ENCODE measurements at places on chromosomes 7 and 10.

- no peak for DNase-seq
Observed at GRCh38 chr7:1458683-1459511, at the start of gene MICALL2. Gene MICALL2 (minus strand): TSS chr7:1459470. CDS start chr7:1459326, 144 bp downstream.

- no peak for DNase-seq
Observed at GRCh38 chr10:20993830-20994527, 96.9 kb upstream of the NEBL start.

GRCh38 chr7:151896486-151896885 is 19.6 kb upstream of the PRKAG2 start:
- DNase-seq, result no peak

- no peak for DNase-seq
Observed at GRCh38 chr7:3103614-3104398, 60.1 kb upstream of the CARD11 start.

- DNase-seq, result no peak
Observed at GRCh38 chr10:124647421-124648130, 96.6 kb downstream of the FAM53B start.

DNA sequence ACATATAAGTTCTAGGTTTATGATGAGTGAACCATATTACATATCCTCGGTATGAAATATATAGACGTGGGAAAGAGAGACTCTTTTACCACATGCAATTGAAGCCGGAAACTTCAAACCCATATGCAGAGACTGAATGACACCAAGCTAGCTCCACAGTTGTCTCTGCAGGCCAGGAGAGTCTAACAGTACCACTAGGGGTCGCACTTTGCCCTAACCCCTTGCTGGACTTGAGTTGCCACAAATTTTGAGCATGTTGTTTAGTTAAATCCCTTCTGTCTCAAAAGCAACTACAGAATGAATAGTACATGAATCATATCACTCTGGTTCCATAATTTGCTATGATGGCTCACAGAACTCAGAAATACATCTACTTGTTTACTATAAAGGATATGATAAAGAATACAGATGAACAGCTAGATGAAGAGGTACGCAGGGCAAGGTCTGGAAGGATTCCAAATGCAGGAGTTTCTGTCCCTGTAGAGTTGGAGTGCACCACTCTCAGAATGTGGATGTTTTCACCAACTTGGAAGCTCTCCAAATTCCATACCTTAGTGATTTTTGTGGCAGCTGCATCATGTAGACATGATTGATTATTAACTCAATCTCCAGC is 112.4 kb upstream of the YAE1 start:
- DNase-seq, result no peak

DNA sequence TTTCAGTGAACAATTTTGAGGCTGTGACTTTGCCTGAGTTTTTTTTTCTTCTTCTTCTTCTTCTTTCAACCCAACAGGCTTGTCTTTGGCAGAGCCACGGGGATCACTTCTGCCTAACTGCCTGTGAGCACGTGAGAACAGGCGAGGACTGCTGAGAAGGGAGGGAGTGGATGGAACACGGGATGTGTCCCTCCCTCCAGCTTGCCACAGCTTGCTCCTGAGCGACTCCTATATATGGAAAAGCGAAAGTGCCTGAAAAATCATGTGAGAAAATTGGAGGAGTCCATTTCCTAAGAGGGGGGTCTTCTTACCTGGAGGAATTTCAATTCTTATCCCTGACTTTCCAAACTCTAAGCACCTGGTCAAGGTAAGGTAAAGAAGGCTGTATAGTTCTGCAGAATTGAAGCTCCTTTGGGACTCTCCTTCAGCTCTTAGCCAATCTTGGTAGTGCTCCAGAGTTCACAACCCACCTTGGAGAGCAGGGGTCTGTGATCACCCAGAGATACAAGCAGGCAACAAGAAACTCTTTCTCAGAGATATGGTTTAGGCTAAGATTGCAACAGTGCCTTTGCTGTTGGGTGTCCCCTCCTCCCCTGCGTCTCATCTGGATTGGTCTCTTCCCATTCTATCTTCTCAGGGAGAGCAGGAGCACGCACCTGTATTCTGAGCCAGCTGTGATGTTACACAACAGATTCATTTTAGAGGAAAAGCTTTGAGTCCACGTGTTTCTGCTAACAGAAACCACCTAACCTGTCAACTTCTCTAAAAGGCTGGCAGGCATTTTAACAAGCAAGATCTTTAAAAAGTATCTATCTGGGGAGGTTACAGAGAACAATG is at the start of gene MAT1A:
TSS of gene MAT1A (minus strand) at position 208 of the 837 bp plus-strand sequence. CDS start 235 bp downstream, outside the sequence.
- no peak for DNase-seq

DNA sequence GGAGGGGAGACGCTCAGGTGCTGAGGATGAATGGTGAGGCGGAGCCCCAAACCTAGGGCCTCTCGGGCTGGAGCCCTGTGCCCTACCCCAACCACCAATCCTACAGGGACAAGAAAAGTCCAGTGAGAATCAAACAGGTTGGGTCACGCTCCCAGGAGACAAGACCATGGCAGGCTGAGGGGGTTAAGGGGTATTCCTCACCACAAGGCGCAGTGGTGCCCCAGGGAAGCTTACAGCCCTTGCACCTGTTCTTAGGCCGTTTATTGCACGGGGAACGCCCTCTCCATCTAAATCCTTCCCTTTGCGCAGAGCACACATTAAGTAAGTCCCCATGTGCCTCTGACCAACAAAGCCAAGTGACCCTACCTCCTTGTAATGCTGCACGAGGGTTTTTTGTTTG is 3.5 kb downstream of the FZD9 start:
- no peak for DNase-seq

DNA sequence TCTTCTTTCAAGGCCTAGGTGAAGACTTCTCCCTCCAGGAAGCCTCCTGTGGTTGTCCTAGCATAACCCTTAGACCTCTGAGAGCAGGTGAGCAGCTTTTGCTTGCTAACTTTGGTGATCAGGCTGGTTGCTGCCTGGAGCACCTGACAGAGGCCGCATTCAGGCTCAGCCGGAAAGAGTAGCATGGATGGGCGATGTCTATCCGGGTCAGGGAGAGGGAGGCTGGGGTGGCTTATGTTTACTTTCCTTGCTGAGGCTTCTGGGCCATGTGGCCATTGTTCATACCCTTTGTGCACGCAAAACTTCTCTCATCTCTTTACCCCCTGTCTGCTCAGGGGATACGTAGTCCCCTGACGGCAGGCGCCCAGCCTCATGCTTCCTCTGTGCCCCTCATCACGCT is 27.4 kb upstream of the PCBD1 start:
- no peak for DNase-seq

- DNase-seq, result no peak
Observed at GRCh38 chr10:113438652-113439051, 114.2 kb upstream of the HABP2 start.

DNA sequence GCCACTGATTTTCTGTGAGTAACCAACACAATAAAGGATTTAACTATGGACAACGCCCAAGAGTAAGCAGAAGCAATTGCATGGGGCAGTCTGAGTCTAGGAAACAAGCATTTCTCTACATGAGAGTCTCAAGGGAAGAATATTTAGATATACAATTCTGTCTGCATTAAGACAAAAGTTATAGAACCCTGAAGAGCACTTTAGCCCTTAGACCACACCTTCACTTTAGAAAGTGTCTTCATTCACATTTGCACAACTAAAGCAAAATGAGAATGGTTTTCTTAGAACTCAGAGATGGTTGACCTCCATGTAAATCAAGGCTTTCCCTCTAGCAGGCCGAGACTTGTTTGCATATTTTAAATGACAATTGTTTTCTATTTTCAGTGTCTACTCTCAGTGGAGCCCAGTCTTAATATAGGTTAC is 25.5 kb upstream of the TRIM24 start:
- no peak for DNase-seq

- DNase-seq, result no peak
Observed at GRCh38 chr7:22121702-22122474, 176.2 kb upstream of the CDCA7L start.

DNA sequence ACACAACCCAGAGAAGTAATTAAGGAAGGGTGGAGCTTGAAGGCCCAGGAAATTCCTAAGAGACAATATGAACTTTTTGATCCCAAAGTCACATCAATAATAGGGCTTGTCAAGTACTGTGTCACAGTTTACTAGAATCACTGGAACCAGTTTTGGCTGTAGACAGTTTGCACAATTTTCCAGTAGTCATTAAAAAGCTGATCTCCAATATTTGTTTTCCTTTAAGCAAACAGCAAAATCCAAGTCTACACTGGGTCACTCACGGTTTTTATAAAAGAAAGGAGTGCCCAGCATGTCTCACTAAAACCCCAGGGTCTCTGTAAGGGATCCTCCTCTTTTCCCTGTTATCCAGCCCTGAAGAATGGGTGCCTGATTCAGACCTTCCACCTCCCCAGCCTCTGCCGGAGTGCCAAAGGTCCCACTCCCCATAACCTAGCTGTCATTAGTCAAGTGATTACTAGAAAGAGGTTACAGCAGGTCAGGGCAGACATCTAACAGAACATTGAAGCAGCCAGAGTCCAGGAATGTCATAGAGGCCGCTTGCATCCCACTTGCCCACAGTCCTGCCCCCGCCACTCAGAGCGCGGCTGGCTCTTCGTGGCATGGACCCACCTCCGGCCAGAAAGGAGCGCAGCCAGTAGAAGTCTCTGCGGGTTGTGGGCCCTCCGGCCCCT is 552 bp downstream of the SLC25A16 start:
- DNase-seq, result no peak

DNA sequence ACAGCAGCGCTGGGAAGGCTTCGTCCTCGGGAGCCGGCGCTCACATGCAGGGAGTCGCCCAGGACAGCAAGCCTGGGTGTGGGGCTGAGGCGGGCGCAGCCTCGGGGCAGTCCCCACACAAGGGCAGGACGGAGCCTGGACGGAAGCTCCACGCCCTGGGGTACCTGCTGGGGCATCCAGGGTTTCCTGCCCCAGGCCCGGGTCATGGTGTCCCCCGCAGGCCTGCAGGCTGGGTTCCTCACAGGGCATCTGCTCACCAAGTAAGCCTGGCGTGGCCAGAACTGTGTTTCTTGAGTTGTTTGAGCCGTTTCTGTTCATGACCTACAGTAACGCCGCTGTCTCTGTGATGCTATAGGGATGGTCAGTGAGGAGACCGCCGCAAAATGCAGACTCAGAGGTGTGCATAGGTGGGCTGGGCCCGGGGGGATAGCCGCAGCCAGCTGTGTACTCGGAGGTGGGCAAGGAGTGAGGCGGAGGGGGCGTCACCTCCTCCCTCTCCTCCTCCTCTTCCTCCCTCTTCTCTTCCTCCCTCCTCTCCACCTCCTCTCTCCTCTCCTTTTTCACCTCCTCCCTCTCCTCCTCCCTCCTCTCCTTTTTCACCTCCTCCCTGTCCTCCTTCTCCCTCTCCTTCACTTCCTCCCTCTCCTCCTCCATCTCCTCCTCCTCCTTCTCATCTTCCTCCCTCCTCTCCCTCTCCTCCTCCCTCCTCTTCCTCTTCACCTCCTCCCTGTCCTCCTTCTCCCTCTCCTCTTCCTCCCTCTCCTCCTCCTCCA is 438.9 kb downstream of the DNAJB6 start:
- DNase-seq, result no peak

DNA sequence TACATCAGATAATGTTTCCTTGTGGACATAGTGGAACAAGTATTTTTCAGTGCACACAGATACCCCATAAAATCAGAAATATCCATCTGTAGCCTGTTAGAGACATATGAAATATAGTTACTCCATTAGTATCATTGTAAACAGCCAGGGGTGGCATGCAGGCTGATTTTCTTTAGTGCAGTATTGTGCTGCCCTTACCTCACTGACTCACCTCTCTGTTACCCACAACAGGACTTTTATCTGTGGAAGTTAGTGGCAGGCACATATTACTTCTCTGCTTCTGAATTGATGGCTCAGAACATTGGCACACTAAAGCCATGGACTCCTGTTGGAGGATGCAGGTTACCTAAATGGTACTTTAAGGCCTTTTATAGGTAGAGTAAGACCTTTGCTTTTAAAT is 70.0 kb downstream of the SLC25A40 start:
- no peak for DNase-seq

- DNase-seq, result no peak
Observed at GRCh38 chr10:125340903-125341302, 180.5 kb upstream of the CTBP2 start.

DNA sequence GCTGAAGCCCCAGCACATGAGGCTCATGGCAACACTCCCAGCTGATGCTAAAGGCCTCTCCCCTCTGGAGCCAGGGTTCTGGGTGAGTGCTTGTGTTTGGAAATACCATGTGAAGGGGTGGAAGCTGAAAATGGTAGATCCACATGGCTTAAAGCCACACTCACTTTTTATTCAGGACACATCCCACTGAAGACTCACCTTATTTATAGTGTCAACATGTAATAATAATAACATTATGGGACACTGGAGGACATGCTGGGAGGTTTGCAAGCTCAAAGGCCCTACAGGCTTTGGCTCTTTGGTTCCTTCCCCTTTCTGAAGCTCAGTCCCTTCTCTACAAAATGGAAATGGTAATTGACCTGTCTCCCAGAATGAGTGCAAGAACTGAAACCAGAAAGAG is 318.0 kb downstream of the GRID1 start:
- no peak for DNase-seq

DNA sequence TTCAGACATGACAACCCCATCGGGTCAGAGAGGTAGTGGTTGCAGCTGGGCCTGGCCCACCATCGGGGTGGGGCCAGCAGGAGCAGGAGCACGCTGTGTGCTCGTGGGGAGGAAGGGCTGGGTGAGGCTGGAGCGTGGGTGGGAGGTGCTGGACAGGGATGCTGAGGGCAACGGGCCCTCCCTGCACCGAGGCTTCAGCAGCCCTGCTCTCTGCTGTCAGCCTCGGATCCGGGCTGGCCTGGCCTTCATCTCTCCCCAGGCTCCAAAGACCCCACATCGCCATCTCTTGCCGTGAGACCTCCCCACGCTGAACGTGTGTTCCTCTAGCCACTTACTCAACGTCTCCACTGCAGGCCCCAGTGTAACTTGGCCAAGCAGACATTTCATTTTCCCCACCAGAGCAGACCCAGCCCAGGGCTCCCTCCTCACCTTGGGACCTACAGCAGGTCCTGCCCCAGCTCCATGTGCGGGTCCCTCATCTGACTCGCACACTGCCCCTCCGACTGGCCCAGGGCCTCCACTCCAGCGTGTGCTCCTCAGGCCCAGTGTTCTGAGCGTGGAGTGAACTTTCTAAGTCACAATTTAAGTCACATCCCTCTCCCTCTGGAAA is 462.4 kb downstream of the DNAJB6 start:
- DNase-seq, result no peak

GRCh38 chr7:151832138-151832537 is 44.8 kb downstream of the PRKAG2 start:
- no peak for DNase-seq

DNA sequence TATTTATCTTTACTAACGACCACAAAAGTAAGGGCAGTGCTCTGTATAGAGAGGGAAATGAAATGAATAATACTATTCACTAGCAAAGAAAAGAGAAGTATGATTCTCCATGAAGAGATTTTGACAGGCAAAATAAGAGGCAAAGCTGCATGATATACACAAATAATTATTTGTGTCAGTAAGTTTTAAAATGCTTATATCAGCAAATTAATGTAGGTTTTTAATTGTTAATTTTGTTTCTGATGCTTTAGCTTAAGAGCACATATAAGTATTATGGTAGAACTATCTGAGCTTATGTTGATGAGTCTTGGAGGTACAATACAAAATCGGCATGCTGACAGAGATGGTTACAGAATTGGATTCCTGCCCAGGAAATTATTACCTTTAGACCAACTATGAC is 383.1 kb upstream of the VSTM2A start:
- no peak for DNase-seq

GRCh38 chr7:38476764-38477163 is 154.4 kb downstream of the AMPH start:
- no peak for DNase-seq

Measured in NCI-H187 (cell line).